Endothelial cell (in vitro differentiated cells): ENCODE measurements at places on chromosomes 1 and 21.
A peak's percentile ranks its signal among the peaks of the same experiment; 100 is the strongest.

GRCh38 chr1:149885339-149886120 is 13.8 kb upstream of the BOLA1 start:
- DNase-seq, result peak; percentile 40

- peak; percentile 63 for DNase-seq
Measured at GRCh38 chr1:86704972-86705664, 742 bp downstream of the SH3GLB1 start.

GRCh38 chr1:58629031-58629462 is 52.0 kb upstream of the TACSTD2 start:
- DNase-seq, result no peak

DNA sequence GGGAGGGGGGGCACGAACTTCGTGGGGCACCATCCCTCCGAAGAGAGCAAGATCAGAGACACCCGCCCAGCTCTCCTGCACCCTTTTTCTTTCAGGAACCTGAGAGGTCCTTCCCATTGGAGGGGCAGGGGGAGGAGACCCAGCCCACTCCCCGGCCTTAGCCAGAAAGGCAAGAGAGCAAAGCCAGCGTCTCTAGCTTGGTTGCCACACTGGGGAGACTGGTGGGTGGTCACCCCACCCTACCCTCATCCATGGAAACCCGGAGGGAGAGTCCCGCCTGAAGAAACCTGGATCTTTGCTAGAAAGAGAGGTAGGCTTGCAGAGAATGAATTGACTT is 246 bp downstream of the ATP2B4 start:
- DNase-seq, result no peak

- DNase-seq, result no peak
Measured at GRCh38 chr1:7469255-7469938, 301.7 kb upstream of the VAMP3 start.

GRCh38 chr21:43611598-43612369 is 47.5 kb downstream of the HSF2BP start:
- peak; percentile 73 for DNase-seq

DNA sequence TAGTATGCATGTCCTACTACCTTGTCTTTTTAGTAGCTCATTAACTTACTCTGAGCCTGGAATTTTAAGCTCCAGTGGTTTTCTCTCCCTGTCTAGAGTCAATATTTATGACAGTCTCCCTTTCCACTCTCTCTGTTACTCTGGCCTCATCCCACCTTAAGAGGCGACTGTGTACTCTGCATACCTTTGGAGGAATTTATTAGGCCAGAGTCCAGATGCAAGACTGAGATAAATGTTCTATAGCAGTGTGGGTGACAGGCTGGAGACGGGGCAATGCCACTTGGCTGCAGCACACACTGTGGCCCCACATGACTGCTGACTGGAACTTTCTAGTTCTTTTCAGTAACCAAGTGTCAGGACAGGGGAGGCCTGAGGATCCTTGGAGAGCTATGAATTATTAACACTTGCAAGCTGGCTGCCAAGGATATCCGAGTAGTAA is 4.1 kb upstream of the PDZK1 start:
- DNase-seq, result no peak

DNA sequence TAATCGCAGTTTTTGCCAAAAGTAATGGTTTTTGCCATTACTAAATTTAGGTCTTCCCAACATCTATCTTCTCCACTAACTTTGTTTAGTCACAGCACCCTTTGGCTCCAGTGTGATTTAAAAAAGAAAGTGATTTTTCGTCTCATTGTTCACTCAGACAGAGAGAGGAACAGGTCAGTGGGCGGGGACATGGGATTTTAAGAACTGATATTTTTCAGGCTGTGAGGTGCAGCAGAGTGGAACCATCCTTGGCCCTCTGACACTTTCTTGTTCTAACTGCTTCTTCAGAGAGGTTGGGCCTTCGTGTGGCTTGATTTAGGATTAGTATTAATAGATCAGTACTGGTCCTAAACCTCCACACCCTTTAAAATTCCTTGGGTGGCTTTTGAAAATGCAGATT is 38.8 kb downstream of the CASQ2 start:
- DNase-seq, result no peak

- no peak for DNase-seq
Measured at GRCh38 chr21:45050345-45050796, 24.0 kb upstream of the ADARB1 start.

GRCh38 chr1:178282949-178283367 is 189.1 kb downstream of the RASAL2 start:
- DNase-seq, result no peak

DNA sequence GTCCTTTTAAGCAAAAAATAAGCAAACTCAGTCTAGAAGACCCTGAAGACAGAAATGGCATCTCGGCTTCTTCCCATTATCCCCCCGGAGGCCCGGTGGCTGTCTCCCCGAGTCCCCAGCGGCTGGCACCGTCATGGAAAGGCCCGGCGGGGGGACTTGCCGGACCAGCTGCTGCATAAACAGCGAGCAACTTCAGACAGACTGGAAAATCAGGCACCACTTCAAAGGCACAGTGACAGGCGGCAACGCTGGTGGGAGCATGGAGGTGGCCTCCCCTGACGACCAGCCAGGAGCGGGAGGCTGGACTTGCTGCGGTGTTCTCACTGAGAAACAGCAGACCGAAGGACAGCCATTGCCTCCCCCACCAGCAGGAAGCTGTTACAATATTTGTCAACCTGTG is 18.4 kb upstream of the C1QA start:
- no peak for DNase-seq

GRCh38 chr1:53605181-53605580 is 133.8 kb downstream of the GLIS1 start:
- DNase-seq, result no peak

GRCh38 chr1:232553809-232554208 is 76.1 kb downstream of the SIPA1L2 start:
- DNase-seq, result no peak

DNA sequence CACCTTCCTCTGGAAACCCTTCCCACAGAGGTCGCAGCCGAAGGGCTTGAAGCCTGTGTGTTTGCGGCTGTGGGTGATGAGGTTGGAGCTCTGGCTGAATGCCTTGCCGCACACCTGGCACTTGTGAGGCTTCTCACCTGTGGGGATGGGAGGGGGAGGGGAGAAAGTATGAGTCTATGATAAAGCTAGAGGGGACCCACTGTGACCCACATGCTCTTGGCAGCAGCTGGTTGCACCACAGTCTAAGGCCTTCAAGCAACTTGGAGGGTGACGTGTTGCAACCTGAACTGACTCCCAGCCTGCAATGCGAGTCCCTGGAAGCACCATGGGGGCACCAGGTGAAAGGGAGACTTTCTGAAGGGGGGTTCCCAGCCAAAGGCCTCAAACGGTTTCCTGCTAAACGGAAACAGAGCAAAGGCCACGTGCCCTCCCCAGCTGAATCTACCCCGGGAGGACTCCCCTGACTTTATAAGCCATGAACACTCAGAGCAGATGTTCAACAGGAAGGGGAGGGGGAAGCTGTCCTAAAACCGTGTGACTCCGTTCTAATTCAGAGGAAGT is 10.6 kb downstream of the GFI1 start:
- no peak for DNase-seq
